ENCODE measurements at places on chromosomes 5 and 9.

- H3K27me3 ChIP-seq, result no peaks in the 10 kb centered on the region
- DNase-seq, result no peak
- H3K36me3 ChIP-seq, result no peaks in the 10 kb centered on the region
- no peak overlapping the region for H3K27ac ChIP-seq
Observed at GRCh38 chr5:74123929-74124328, 497.9 kb downstream of the ARHGEF28 start.

DNA sequence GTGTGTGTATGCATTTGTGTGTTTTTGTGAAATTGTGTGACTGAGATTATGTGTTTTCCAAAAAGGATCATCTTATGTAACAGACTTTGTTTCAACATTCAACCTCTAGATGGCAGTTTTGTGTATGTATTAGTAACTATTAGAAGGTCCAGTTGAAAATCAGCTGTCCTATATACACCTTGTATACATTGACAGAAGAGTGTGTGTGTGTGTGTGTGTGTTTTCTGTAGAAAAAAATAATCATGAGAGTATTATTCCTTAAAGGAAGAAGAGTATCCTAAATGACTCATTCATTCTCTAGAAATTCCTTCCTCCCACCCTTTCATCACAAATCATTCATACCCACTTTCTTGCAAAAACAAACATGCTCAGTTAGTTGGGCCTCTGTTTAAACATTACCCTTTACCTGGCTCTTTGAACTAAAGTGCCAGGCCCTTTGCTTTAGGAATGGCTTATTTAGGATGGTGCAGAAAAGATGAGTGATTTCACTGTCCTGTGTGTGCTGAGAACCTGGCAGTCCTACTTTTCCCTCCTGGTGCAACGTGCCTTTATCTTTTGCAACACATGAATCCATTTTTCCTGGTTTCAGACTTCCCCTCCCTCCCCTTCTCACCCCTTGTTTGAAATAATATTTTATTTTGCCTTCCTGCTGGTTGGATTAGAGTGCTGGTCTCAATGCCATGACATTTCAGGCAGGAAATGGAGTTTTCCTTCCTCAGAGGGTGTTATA lies 152.2 kb downstream of the ARHGAP26 start:
- H3K36me3 ChIP-seq, result peaks cover 10% of the 10 kb centered on the region
- H3K4me3 ChIP-seq, result no peak overlapping the region
- H3K27ac ChIP-seq, result peak overlapping the region; percentile 58
- peaks cover 4% of the 10 kb centered on the region for H3K27me3 ChIP-seq
- no peak for DNase-seq

GRCh38 chr9:70485273-70485858 lies 70.9 kb upstream of the KLF9 start:
- DNase-seq, result no peak
- peaks cover 5% of the 10 kb centered on the region for H3K36me3 ChIP-seq

- no peak overlapping the region for H3K27ac ChIP-seq
- H3K4me3 ChIP-seq, result no peak overlapping the region
- H3K27me3 ChIP-seq, result no peaks in the 10 kb centered on the region
- H3K36me3 ChIP-seq, result no peaks in the 10 kb centered on the region
Observed at GRCh38 chr9:80586786-80587330, 1015.1 kb downstream of the TLE4 start.

- peaks cover 18% of the 10 kb centered on the region for H3K4me1 ChIP-seq
- no peak for DNase-seq
- H3K36me3 ChIP-seq, result no peaks in the 10 kb centered on the region
- H3K27ac ChIP-seq, result no peak overlapping the region
Observed at GRCh38 chr9:21761309-21761901, 41.0 kb upstream of the MTAP start.

DNA sequence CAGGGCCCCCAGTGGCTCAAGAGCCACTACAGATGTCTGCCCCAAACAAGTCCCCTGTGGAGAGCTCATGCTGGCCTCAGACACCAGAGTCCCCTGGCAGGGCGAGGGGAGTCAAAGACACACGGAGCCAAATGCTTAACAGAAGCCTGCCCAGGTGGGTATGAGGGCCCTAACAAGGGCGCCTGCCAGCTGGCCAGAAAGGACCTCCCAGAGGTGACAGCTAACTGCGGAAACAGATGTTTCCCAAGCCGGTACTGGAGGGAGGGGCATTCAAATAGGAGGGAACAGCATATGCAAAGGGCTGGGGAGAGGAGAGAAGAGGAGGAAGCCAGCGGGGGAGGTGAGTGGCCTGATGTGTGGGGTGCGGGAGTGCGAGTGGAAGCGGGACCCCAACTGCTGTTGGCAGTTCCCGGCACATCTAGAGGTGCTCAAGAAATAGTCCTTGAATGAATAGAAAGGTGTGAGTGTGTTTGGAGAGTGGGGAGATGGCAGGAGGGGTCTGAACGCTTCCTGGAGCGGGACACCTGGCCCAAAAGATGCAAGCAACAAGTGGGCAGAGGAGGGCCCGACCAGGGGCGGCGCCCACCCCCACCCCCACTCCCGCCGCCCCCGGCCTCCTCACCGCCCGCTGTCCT lies 824 bp downstream of the MXD3 start:
- peaks cover 15% of the 10 kb centered on the region for H3K36me3 ChIP-seq
- DNase-seq, result peak; percentile 43
- peaks cover 16% of the 10 kb centered on the region for H3K27me3 ChIP-seq
- peak overlapping the region; percentile 80 for H3K4me3 ChIP-seq
- peaks cover 30% of the 10 kb centered on the region for H3K4me1 ChIP-seq
- H3K27ac ChIP-seq, result no peak overlapping the region

DNA sequence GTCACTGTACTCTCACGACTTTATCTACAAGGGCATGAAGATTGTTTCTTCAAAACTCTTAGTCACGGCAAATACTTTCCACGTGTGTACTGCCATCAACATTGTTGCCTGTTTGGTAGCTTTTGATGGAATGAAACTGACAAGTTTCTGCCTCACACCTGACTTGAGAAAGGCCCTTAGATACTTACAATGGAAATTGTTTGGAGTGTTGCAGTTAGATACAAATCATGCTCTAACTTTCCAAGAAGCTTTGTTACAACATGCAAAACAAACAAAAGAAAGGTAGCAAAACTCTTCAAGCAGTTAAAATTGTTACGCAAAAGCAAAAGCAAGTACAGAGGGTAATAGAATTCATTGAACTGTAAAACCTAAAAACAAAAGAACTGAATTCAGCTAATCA lies 91.1 kb upstream of the TLE4 start:
- no peak for DNase-seq
- H3K4me1 ChIP-seq, result peaks cover 22% of the 10 kb centered on the region
- no peak overlapping the region for H3K27ac ChIP-seq

GRCh38 chr9:125467116-125467740 lies 205.6 kb downstream of the GAPVD1 start:
- no peak overlapping the region for H3K27ac ChIP-seq
- H3K36me3 ChIP-seq, result no peaks in the 10 kb centered on the region
- DNase-seq, result no peak
- no peaks in the 10 kb centered on the region for H3K27me3 ChIP-seq

DNA sequence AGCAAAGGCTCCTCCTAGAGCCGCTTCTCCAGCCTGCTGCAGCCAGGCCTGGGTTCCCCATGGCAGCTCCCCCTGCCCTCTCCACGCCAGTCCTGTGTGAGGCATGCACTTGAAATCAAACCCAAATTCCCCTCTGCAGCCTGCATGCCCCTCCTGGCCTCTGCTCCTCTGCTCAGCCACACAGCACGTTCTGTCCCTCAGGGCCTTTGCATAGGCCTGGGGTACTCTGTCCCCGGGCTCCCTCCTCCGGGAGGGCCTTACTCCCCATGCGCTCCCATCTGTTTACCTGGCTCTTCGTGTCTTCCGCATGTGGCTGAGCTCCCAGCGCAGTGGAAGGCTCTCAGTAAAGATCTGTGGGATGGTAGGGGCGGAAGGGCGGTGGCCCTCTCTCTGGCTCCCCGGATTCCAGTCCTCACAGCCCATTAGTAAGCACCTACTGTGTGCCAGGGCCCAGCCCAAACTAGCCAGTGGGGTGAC lies 203.5 kb upstream of the IER5L start:
- no peak for DNase-seq
- H3K36me3 ChIP-seq, result peaks cover 4% of the 10 kb centered on the region
- no peaks in the 10 kb centered on the region for H3K27me3 ChIP-seq
- H3K4me1 ChIP-seq, result no peaks in the 10 kb centered on the region

GRCh38 chr5:76547242-76547890 lies 75.8 kb downstream of the F2RL2 start:
- no peak overlapping the region for H3K27ac ChIP-seq
- no peak overlapping the region for H3K4me3 ChIP-seq
- DNase-seq, result no peak
- no peaks in the 10 kb centered on the region for H3K27me3 ChIP-seq
- H3K4me1 ChIP-seq, result peaks cover 29% of the 10 kb centered on the region

GRCh38 chr9:87545858-87546257 lies 48.2 kb downstream of the DAPK1 start:
- no peak overlapping the region for H3K4me3 ChIP-seq
- no peaks in the 10 kb centered on the region for H3K36me3 ChIP-seq
- H3K4me1 ChIP-seq, result no peaks in the 10 kb centered on the region
- no peak overlapping the region for H3K27ac ChIP-seq
- no peak for DNase-seq

GRCh38 chr5:141039517-141039916 lies 11.7 kb upstream of the PCDHB1 start:
- no peaks in the 10 kb centered on the region for H3K36me3 ChIP-seq
- no peak overlapping the region for H3K27ac ChIP-seq
- H3K4me1 ChIP-seq, result no peaks in the 10 kb centered on the region
- DNase-seq, result no peak
- H3K27me3 ChIP-seq, result no peaks in the 10 kb centered on the region
- no peak overlapping the region for H3K4me3 ChIP-seq

DNA sequence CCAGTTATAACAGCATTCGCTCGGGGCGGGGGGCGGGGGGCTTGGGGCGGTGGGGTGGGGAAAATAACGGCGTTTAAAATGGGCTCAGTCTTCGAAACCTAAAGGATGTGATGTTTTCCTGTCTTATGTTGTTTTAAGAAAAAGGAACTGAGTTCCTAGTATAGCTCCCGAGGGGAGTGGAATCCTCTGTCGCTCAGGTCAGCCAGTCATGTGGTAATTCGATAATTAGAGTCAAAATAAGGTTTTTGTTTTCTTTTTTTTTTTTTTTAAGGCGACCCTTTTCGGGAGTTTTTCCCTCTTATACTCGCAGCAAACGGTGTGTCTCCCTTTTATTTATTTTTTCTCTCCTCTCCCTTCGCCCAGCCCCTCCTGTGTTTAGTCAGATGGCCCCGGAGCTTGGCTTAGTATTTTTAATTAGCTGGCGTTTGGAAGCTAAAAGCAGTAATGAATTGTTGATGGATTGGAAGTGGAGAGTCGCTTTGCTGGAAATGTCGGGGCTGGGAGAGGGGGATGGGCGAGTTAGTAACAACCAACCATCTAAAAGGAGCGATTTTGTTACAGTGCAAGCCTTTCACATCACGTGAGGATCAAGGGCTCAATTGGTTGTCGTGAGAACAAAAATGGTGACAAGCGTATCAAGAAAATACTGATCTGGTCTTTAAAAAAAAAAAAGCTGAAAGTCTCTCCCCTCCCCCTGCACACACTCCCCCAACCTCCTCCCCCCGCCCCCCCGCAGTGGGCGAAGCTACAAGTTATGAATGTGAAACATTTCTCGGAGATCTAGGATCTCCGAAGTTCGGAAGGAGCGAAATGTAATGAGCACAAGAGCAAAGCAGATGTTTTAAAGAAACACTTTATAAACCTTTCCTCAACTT lies 714 bp upstream of the ZNF608 start:
- no peak overlapping the region for H3K27ac ChIP-seq
- DNase-seq, result peak; percentile 75
- no peak overlapping the region for H3K4me3 ChIP-seq
- H3K27me3 ChIP-seq, result peaks cover 18% of the 10 kb centered on the region

GRCh38 chr5:173720953-173721600 lies 104.6 kb upstream of the BOD1 start:
- no peak overlapping the region for H3K27ac ChIP-seq
- H3K36me3 ChIP-seq, result no peaks in the 10 kb centered on the region
- H3K4me3 ChIP-seq, result peak overlapping the region; percentile 1

DNA sequence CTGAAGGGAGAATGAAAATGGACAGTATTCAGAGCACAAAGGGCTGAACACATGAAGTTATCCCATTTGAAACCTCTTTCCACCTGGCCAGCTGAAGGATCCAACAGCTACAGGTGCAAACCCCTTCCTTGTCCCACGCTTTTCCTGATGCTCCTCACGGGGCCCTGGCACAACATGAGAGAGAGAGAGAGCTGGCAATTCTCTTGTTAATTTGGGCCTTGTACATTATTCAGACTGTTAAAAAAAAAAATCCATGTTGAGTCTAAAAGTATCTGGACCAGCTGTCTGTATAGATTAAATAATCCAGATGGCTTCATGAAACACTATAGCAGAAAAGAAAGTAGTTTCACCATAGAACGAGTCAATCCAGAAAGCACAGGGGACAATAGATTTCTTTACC lies 74.1 kb downstream of the HMHB1 start:
- H3K27ac ChIP-seq, result no peak overlapping the region
- peaks cover 2% of the 10 kb centered on the region for H3K4me1 ChIP-seq
- H3K27me3 ChIP-seq, result no peaks in the 10 kb centered on the region
- DNase-seq, result no peak
- H3K4me3 ChIP-seq, result no peak overlapping the region

GRCh38 chr9:121599872-121600585 lies 51.4 kb upstream of the DAB2IP start:
- peaks cover 8% of the 10 kb centered on the region for H3K27me3 ChIP-seq
- no peaks in the 10 kb centered on the region for H3K36me3 ChIP-seq
- DNase-seq, result no peak
- H3K4me1 ChIP-seq, result peaks cover 13% of the 10 kb centered on the region

- no peak for DNase-seq
- H3K27ac ChIP-seq, result no peak overlapping the region
- peaks cover 2% of the 10 kb centered on the region for H3K27me3 ChIP-seq
- H3K4me1 ChIP-seq, result no peaks in the 10 kb centered on the region
Observed at GRCh38 chr5:65808251-65808741, 86.3 kb downstream of the NLN start.

- no peak for DNase-seq
- peaks cover 2% of the 10 kb centered on the region for H3K27me3 ChIP-seq
- no peaks in the 10 kb centered on the region for H3K36me3 ChIP-seq
- no peak overlapping the region for H3K4me3 ChIP-seq
- no peak overlapping the region for H3K27ac ChIP-seq
Observed at GRCh38 chr5:170348137-170348633, 41.0 kb downstream of the KCNMB1 start.

- H3K27ac ChIP-seq, result no peak overlapping the region
- no peak overlapping the region for H3K4me3 ChIP-seq
Observed at GRCh38 chr5:96292582-96293247, 140.3 kb downstream of the PCSK1 start.

DNA sequence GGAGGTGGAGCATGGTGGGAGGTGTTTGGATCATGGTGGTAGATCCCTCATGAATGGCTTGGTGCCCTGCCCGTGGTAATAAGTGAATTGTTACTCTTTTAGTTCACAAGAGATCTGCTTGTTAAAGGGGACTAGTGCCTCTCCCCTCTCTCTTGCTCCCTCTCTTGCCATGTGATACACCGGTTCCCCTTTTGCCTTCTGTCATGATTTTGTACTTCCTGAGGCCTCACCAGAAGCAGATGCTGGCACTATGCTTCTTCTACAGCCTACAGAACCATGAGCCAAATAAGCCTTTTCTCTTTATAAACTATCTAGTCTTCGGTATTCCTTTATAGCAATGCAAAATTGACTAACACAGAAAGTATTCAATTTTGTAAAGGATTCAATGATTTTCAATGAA lies 817.1 kb downstream of the TLR4 start:
- DNase-seq, result no peak
- no peaks in the 10 kb centered on the region for H3K4me1 ChIP-seq
- H3K36me3 ChIP-seq, result no peaks in the 10 kb centered on the region

Measured in endothelial cell (in vitro differentiated cells).